ENCODE measurements at places on chromosomes 11 and 22. TPM values are rescaled to one million over a fixed set of nuclear protein-coding genes. Genes with fewer than 3 reads are reported as not detected.

GRCh38 chr11:26043665-26044064 lies 288.3 kb upstream of the ANO3 start:
- DNase-seq, result no peak

DNA sequence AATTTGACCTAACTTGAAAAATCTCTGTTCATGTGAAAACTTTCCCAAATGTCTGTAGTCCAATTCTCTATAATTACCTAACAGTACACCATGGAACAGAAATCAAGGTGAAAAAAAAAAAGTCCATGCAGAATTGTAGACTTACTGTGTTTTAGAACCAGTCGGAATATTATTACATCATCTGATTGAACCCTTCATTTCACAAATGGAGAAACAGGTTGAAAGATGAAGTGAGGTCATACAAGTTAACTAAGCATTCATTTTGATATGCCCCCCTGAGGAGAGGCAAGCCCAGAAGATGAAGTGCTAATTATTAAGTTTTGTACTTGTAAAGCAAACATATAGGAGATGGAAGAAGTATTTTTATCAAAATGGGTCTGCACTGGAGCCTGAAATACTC lies 179.4 kb downstream of the WNT11 start:
- no peak for DNase-seq

DNA sequence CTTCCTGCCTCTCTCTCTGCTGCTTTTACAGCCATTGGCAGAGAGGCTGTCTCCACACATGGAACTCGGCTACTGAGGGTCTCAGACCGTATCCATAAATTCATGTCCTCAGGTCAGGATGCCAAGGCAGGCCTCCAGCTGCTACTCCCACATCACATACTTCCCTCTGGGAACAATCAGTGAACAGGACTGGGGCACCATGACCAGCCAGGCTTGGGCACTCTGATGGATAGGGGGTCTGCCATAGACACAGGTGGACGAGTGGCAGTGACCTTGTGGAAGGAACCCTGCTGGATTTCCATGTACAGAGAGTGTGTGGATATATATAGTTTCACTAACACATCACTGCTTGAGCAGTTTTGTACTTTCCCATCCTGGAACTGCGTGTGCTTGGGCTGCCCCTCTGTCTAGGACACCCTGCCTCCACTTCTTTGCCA lies 97.7 kb upstream of the PARVA start:
- DNase-seq, result no peak

Gene FAM83F
- polyA plus RNA-seq, result 2.7 TPM

- no peak for DNase-seq
Observed at GRCh38 chr11:117411736-117412135, 84.1 kb downstream of the CEP164 start.

DNA sequence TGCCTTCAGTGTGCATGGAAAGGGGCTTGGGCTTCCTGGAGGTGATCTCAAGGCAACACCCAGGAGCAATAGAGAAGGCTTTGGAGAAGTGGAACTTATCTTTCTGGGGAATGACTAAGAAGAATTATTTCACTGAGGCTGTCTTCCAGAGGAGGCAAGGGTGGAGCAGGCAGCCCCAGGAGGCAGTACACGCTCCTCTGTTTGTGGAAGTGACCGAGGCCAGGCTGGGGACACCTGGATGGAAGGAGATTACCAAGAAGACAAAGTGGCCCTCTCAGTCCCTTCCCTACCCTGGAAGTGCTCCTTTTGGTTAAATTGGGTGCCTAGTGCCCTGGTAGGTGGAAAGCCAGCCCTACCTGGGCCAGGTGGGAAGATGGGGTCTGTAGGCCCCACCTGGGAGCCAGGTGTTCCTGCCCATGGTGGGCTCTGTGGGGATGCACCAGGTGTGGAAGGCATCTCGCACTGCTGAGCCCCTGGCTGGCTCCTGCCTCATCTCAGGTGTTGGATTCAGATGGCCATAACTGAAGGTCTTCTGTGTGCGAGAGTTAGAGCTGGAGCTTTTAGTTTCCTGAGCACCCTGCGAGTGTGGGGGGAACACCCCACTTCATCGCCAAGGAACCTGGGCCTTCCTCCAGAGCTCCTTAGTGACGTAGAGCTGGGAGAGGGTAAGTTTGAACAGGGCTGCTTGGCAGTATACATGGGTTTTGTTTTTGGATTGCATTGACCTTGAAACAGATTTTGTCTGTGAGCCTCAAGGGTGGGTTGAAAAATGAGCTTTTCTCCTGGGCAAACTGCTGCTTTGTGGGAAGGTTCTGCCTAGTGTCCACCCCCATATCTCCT lies 46.1 kb downstream of the MICAL2 start:
- no peak for DNase-seq

DNA sequence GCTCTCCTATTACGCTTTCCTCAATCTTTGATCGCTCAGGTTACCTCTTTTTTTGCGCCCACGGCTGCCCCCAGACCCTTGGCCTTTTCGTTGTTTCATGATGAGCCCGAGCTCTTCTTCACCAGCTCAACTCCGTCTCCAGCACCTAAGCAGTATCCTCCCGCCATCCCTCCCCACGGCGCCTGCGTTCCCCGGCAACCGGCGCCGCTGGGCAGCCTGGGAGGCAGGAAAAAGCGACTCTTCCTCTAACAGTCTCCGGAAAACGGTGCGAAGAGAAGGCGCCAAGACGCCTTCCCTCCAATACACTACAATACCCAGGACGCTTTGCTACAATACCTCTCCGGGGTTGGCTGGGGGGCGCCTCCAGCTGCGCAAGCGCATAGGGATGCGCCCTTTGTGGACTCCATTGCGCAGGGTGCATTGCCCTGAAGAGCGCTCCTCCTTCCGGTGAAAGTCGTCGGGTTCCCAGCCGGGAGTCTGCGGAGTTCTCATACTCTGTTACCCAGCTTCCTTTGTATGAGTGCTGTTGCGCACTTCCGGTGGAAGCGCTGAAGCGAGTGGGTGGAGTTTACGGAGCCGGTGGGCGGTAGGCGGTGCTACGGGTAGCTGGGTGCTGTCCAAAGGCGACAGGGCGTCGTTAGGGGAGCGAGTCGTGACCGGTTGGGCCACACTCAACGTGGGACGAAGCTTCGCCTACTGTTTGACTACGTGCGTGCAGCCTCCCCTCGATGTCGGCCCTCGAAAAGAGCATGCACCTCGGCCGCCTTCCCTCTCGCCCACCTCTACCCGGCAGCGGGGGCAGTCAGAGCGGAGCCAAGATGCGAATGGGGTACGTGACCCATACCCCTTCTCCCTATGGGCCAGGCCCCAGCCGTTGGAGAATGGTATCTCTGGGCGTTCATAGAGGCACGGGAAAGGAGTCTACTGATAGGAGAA lies at the start of the genes C2CD3 and PPME1:
C2CD3 (minus strand) TSS at position 309 of the 936 bp plus-strand sequence; CDS start at position 99, 210 bp downstream.
PPME1 (plus strand) TSS at position 596 of the 936 bp plus-strand sequence; CDS start at position 729, 133 bp downstream.
- DNase-seq, result peak; percentile 99

Gene ACAD8
- polyA plus RNA-seq, result 42.4 TPM

DNA sequence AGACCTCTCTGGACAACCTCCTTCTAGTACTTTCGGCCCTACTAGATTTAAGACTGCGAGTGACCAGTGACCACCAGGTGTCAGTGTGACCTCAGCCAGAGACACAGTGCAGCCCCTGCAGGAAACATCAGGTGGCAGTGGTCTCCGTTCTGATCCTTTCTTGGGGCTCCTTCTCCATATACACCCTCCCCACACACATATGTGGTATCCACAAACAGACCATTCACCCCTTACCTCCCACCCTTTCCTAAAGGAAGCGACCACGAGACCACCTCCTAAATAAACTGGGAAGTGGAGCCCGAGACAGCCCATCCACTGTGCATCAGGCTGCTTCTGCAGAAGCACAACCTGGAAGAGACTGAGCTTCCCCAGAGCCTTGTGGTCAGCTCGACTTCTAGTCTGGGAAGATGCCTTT lies 38.5 kb upstream of the CYP2D6 start:
- peak; percentile 71 for DNase-seq

DNA sequence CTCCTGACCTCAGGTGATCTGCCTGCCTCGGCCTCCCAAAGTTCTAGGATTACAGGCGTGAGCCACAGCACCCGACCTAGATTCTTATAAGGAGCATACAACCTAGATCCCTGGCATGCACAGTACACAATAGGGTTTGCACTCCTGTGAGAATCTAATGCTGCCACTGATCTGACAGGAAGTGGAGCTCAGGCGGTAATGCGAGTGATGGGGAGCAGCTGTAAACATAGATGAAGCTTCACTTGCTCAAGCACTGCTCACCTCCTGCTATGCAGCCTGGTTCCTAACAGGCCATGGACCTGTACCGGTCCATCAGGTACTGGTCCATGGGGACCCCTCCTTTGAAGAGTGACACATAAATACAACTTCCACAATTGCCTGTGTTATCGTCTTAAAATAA lies 44.8 kb upstream of the EIF3M start:
- no peak for DNase-seq

DNA sequence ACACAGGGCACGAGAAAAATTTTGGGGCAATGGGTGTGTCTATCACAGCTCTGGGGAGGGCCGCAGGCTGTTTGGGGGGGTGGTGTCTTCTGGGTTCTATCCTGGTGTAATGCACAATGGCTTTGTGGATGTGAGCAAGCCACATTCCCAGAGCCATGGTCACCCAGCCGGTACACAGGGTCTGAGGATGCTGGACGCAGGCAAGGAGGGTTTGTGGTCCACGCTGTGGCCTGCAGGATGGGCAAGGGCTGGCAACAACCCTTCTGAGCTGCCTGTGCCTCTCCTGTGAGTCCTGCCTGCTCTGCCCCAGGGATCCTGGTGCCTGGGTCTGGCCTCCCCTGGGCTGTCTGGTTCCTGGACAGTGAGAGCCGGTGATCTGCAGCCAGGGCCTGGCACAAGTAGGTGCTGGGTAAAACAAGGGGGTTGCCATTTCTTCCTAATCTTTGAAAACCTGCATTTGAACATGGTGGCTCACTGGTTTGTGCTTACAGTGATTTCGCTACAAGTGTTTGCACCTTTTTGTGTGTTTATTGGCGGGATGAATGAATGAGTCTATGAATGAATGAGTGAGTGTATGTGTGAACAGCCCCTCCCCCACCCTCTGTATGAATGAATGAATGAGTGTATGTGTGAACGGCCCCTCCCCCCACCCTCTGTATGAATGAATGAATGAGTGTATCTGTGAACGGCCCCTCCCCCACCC lies 4.4 kb upstream of the MRPL23 start:
- DNase-seq, result no peak

Gene PHLDB1
- polyA plus RNA-seq, result 118 TPM

Gene MYEOV
- 5.1 TPM for polyA plus RNA-seq

- no peak for DNase-seq
Observed at GRCh38 chr11:72639502-72640375, 34.5 kb downstream of the PDE2A start.

DNA sequence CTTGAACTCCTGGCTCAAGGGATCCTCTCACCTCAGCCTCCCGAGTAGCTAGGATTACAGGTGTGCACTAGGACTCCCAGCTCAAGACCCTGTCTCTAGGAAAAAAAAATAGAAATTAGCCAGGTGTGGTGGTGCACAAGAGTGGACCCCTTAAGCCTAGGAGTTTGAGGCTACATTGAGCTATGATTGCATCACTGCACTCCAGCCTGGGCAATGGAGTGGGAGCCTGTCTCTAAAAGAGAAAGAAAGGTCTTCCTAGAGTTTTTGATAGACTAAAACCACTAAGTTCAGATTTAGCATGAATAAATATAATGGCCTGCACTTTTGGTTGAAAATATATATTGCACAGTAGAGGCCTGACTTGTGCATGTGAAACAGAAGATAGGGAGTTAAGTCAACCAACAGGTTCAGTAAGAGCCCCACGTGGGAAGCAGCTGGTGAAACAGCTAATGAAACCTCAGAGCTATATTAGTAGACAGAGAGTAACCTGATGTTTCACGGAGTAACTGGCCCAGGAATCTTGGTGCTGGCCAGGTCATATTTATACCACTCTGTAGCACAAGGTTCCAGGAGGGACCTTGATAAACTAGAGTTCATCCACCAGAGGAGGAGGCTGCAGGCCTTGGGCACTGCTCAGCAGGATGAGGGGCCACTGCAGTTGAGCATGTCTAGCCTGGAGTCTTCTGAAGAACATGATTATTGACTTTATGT lies 4.6 kb upstream of the MICAL3 start:
- no peak for DNase-seq

Gene KRTAP5-2
- polyA plus RNA-seq, result not detected

DNA sequence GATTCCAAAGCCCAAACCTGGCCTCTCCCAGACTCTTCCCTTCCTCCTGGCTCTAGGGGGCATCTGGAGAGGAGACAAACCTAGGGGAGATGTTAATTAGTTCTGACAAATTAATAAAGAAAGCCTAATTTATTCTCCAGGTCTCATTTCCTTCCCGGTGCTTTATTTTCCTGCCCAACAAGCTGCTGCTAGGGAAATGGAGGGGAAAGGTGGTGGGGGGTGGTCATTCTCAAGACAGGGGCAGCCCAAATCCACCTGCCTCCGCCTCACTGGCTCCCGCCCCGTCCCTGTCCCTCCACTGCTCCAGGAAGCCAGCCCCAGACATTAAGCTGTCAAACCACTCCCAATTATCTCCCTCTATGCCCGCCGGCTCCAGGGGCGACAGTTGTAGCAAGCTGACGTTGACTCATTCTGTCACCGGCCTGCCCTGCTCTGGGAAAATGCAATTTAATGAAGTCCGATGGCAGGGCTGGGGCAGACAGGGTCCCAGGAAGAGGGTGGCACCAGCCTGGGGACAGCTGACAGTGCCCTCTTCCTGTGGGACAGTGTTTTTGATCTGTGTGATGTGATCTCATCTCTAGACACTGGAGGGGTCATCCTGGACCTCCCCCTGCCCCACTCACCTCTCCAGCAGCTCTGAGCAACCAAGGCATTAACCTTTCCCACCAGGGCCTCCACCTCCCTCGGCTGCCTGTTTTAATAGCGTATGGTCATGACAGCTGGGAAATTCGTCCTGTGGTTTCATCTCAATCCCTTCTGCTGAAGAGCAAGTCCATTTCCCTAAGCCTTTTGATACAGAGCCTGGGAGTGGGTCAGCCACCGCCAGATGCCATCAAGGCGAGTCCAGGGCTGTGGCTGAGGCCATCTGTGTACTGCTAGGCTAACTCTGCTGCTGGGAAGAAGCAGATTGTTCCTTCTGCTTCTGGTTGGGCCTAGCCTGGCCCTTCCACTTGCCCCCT lies 27.1 kb downstream of the NECTIN1 start:
- DNase-seq, result no peak

GRCh38 chr11:61076506-61077304 lies 25.6 kb upstream of the CD5 start:
- no peak for DNase-seq

GRCh38 chr11:33187998-33188722 lies 26.9 kb upstream of the CSTF3 start:
- no peak for DNase-seq

- DNase-seq, result no peak
Observed at GRCh38 chr11:26228778-26229177, 103.2 kb upstream of the ANO3 start.

GRCh38 chr11:66346476-66347424 lies 679 bp downstream of the B4GAT1 start:
- DNase-seq, result no peak

- DNase-seq, result peak; percentile 44
Observed at GRCh38 chr11:126716456-126717083, 284.0 kb downstream of the KIRREL3 start.

Gene MN1
- 9.8 TPM for polyA plus RNA-seq

- DNase-seq, result no peak
Observed at GRCh38 chr11:110867951-110868350, 155.7 kb upstream of the ARHGAP20 start.

Gene GSTT2B
- 16.1 TPM for polyA plus RNA-seq

DNA sequence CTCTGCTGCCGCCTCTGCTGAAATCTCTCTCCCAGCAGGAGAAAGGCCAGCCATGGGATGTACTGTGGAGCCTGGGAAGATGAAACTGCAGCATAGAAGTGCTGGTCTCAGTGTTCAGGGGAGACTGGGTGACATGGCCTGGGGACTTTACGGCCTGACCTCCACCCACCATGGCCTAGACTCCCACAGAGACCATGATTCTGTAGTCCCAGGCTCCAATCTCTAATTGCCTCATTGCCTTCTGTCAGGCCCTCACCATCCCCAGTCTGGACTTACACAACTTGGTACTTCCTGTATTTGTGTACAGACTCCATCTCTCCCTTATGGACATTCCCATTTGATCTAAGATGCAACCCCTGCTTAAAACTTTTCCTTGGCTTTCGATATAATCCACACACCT lies 43.1 kb downstream of the TRAF6 start:
- no peak for DNase-seq
